ENCODE measurements at places on chromosomes 11 and 22. TPM values are rescaled to one million over a fixed set of nuclear protein-coding genes. Genes with fewer than 3 reads are reported as not detected.

DNA sequence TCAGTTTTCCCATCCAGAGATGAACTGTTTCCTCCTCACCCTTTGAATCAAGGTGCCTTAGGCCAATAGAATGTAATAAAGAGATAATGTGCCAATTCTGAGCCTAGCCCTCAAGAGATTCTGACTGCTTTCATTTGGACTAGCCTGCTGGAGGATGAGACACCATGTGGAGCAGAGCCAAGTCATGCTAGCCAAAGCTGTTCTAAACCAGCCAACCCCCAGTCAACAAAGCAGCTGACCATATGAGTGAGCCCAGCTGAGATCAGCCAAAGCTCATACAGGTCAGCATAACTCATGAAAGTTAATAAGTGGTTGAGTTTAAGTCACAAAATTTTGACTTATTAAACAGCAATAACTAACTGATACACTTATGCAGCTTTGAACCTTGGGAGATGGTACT lies 66.7 kb upstream of the DBX1 start:
- H3K4me3 ChIP-seq, result no peak overlapping the region
- H3K36me3 ChIP-seq, result no peaks in the 10 kb centered on the region
- no peaks in the 10 kb centered on the region for H3K4me1 ChIP-seq
- H3K27me3 ChIP-seq, result no peaks in the 10 kb centered on the region

DNA sequence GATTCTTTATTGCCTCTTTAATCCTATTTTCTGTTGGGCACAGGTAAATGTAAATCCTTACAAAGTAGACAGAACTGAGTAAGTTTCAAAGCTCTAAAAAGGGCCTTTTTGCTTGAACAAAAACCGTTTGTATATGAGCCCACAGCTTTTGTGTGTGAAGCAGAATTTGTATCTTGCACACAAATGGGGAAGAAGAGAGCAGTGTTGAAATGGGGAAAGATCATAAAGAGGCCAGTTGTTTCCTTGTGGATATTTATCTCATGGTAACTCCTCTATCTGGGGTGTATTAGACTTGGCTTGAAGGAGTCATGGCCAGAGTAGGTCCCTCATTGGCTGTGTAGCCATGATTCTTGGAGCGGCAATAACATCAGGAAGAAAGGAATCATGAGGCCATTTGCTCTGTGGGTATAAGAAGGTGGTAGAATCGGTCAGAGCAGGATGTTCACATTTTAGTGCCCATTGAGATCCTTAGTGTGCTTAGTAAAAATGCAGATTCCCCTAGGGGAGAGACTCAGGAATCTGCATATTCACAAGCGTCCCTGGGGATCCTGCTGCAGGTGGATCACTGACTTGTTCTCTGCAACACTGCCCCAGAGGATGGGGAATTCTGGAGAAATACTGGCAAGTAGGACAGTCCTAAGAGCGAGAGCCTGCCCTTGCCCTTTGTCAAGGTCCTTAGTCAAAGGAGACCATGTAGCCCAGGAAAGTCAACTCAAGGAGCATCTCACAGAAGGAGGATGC lies 126.5 kb downstream of the LDLRAD3 start:
- peaks cover 6% of the 10 kb centered on the region for H3K4me1 ChIP-seq
- no peak overlapping the region for H3K27ac ChIP-seq
- H3K4me3 ChIP-seq, result no peak overlapping the region
- DNase-seq, result no peak
- no peaks in the 10 kb centered on the region for H3K36me3 ChIP-seq

DNA sequence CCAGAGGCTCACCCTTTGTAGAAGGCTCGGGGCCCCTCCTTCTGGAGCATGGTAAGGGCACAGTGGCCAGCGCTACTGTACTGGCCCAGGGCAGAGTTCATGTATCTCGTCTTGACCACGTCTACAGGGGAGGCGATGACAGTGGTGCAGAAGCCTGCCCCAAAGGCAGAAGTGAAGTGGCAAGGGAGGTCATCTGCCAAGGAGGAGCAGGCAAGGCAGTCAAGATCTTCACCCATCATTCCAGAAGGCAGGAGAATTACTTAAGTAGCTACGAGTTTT lies 7.2 kb downstream of the UCP2 start:
- no peak for DNase-seq
- H3K36me3 ChIP-seq, result no peaks in the 10 kb centered on the region
- H3K4me3 ChIP-seq, result no peak overlapping the region
- no peaks in the 10 kb centered on the region for H3K27me3 ChIP-seq

DNA sequence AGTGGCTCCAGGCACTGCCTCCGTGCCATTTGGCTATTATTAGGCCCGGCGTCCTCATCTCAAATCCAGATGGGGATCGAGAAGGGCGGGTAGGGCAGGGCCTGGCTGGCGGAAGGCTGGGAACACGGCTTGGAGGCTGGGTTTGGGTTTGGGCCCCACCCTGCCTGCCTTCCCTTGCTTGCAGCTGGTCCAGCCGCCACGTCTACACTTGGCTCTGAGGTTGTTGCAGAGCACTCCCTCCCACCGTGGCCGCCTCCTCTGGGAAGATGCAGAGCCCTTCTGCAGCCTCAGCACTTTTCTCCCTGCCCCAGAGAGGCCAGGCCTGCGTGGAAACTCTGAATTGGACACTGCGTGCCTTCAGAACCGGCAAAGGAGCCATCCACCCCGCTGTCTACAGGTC lies 5.2 kb upstream of the SMTN start:
- H3K4me1 ChIP-seq, result peaks cover 5% of the 10 kb centered on the region
- DNase-seq, result peak; percentile 88
- no peaks in the 10 kb centered on the region for H3K27me3 ChIP-seq
- peak overlapping the region; percentile 67 for H3K27ac ChIP-seq
- H3K36me3 ChIP-seq, result no peaks in the 10 kb centered on the region

DNA sequence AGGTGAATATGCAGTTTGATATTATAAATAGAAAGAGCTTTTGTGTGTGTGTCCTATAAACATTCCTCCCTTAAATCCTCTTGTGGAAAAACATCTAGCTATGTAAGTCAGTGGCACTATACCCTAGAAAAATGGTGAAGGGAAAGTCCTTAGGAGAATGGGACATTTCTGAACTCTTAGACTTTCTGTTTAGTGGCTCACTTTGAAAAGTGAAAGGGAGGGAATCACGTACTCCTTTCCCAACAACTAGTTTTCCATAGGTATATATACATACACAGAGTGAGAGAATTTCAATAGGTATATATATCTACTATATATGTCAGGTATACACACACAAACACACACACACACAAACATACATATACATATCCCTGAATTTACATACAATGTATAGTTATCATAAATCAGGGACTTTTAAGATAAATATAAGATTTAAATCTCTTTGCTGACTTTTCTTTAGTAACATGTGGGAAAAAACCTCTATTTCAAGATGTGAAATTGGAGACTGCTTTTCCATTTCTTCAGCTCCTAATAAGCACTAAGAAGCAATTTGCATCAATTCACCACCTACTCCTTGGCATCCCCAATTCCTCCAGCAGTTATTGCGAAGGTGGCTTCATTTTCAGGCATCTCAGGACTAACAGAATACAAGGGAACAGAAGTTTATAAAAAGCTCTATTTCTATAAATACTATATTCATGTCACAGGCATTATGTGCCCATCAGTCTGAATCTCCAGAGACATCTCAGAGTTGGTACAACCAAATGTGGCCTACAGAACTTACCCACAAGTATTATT lies 13.5 kb upstream of the DDX17 start:
- H3K36me3 ChIP-seq, result no peaks in the 10 kb centered on the region
- H3K27me3 ChIP-seq, result no peaks in the 10 kb centered on the region
- DNase-seq, result no peak
- no peak overlapping the region for H3K4me3 ChIP-seq
- H3K4me1 ChIP-seq, result no peaks in the 10 kb centered on the region
- H3K27ac ChIP-seq, result no peak overlapping the region

DNA sequence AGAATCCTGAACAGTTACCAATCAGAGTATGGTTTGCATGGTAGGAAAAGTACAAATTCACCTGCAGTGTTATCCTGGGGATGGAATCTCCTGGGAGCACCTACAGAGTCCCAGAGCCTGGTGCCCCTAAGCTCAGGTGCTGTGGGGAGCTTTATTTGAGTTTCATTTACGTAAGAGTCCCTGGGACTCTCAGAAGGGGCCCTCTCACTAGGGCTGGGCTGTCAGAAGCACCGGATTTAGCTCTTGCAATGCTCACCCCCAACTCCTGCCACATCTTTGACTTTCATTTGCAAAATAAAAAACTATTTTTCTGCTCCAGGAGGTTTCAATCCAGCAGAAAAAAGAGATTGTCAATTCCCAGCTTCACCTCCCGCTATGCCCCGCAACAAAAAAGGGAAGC lies 569.8 kb upstream of the B3GAT1 start:
- H3K27me3 ChIP-seq, result no peaks in the 10 kb centered on the region
- H3K4me3 ChIP-seq, result no peak overlapping the region
- H3K36me3 ChIP-seq, result no peaks in the 10 kb centered on the region
- no peaks in the 10 kb centered on the region for H3K4me1 ChIP-seq
- no peak for DNase-seq
- no peak overlapping the region for H3K27ac ChIP-seq

DNA sequence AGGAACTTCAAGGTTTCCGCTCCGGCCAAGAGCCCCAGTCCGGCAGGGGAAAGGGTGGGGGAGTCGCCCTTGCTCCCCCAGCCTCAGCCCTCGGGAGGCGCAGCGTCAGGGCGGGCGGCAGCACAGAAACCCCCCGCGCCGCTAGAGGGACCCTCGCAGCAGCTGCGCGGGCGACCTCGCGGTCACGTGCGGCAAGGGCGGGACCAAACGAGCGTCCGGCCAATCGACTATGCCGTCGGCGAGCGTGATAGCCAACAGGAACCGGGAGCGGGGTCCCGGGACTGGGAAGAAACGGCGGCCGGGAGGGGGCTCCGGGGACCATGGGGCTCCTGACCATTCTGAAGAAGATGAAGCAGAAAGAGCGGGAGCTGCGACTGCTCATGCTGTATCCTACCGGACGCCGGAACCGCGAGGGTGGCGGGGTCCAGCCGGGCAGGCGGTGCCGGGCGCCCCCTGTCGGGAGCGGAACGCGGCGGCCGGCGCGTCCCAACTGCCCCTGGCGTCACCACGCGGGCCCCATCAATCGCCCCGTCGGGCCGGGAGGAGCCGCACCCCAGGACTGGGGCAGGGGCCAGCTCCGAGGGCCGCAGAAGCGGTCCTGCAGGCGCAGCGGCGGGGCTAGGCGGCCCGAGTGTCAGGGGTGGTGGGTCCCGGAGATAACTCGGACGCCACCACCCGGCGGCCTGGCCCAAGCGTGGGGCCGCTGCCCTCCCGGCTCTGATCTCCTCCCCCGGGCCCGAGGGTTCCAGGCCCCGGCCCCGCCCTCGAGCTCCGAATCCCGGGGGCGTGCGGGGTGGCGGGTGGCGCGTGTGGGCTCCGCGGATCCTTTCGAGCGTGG lies at the start of gene ARL2:
ARL2 (plus strand) TSS at position 273 of the 838 bp plus-strand sequence; CDS start at position 321, 48 bp downstream.
- DNase-seq, result peak; percentile 94
- H3K4me3 ChIP-seq, result peak within 1 kb of the TSS; percentile 55
- H3K27me3 ChIP-seq, result no peaks in the 10 kb centered on the region
- no peaks in the 10 kb centered on the region for H3K36me3 ChIP-seq
- peak within 1 kb of the TSS; percentile 98 for H3K27ac ChIP-seq
- H3K4me1 ChIP-seq, result no peaks in the 10 kb centered on the region

MMP12 gene
- total RNA-seq, result not detected

KRTAP5-1 gene
- not detected for total RNA-seq

WT1 gene
- total RNA-seq, result 189 TPM
